ENCODE measurements at places on chromosomes 2 and 18.

- DNase-seq: no peak
Measured at GRCh38 chr2:218329027-218329825, 27.4 kb upstream of the CATIP start.

- DNase-seq: no peak
Measured at GRCh38 chr2:24490181-24490689, 819 bp upstream of the NCOA1 start.

DNA sequence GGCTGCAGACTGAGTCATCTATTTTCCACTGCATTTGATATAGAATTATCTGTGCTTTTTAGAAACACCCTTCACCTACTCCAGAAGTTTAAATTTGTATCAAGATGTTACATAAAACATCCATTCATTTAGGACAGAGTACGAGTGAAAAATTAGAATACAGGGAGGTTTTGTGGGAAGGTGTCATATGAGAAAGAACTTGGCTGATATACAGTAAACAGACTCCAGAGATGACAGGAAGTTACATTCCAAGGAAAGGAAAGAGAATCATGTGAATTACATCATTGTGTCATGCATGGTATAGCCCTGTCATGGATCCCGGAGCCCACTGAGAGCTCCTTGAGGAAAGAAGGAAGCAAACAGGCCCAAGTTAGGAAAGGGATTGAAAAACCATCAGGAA, 341.5 kb upstream of the PKDCC start:
- no peak for DNase-seq

- no peak for DNase-seq
Measured at GRCh38 chr2:122634920-122635319, 879.5 kb downstream of the TSN start.

GRCh38 chr2:172709566-172710291, 25.9 kb upstream of the RAPGEF4 start:
- no peak for DNase-seq

GRCh38 chr18:54878659-54879358, 50.5 kb downstream of the RAB27B start:
- DNase-seq: no peak

- no peak for DNase-seq
Measured at GRCh38 chr2:227608561-227609338, 5.9 kb downstream of the SCYGR3 start.

- no peak for DNase-seq
Measured at GRCh38 chr2:200439981-200440380, 69.9 kb downstream of the KCTD18 start.

- DNase-seq: no peak
Measured at GRCh38 chr2:26126074-26126473, 46.8 kb upstream of the GAREM2 start.

GRCh38 chr2:47339745-47340541, 63.0 kb upstream of the MSH2 start:
- no peak for DNase-seq

- no peak for DNase-seq
Measured at GRCh38 chr2:64437883-64438282, 16.1 kb upstream of the LGALSL start.

DNA sequence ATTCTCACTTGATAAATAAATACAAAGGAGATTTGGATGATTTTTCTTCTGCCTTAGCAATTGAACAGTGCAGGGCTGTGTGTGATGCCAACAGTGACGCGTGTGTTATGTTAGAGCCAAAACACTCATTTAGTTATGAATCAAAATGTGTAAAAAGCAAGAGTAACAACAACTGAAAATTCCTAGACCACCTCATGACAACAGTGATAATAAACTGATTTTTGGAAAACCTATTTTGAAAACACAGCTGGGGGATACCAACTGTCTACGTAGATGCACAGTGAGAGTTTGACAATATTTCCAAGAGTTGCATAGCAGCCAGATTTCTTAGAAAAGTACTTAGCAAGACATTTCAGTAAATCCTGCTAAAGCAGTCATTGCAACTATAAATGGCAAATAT, 323.9 kb downstream of the GALR1 start:
- DNase-seq: no peak

DNA sequence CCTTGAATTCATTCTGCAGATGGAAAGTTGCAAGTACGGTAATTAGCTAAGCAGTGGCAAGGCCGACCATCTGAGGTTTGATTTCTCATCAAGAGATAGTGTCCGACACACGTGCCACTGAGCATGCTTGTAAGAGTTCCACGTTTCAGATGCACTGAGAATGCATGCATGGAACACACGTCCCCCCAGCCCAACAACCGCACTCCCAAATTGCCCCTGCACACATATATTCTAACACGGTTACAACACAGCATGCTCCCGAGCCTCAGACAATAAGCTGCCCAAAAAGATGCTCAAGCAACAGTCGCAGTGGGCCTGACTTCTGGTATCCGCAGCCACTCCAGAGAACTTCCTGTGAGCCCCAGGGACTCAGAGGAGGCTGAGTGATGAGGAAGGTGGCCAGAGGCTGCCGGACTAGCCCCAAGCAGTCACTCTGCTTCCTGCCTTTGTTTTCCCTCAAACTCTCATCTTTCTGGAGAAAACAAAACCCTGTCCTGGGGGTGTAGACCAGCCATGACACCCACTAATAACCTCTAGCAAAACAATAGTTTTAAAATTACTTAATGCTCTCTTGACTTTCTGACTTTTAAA, 204.0 kb downstream of the TGIF1 start:
- no peak for DNase-seq

DNA sequence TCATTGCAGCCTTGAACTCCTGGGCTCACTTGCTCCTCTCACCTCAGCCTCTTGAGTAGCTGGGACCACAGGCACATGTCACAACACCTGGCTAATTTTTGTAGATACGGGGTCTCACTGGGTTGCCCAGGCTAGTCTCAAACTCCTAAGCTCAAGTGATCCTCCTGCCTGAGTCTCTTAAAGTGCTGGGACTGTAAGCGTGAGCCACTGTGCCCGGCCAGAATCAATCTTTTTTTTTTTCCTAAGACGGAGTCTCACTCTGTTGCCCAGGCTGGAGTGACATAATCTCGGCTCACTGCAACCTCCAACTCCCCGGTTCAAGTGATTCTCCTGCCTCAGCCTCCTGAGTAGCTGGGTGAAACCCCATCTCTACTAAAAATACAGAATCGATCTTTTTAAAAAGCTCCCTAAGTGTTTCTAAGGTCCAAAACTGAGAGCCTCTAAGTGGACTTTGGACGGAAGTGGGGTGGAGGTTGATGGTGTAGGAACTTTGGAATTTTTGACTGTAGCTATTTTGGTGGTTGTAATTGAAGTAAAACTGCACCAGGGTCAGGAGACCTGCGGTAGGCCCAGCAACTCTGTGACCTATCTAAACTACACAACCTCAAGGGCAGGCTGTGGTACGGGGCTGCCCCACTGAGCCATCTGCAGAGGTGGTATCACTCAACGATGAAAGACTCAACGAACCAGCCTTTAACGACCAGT, 82.9 kb downstream of the POLR1A start:
- DNase-seq: no peak

DNA sequence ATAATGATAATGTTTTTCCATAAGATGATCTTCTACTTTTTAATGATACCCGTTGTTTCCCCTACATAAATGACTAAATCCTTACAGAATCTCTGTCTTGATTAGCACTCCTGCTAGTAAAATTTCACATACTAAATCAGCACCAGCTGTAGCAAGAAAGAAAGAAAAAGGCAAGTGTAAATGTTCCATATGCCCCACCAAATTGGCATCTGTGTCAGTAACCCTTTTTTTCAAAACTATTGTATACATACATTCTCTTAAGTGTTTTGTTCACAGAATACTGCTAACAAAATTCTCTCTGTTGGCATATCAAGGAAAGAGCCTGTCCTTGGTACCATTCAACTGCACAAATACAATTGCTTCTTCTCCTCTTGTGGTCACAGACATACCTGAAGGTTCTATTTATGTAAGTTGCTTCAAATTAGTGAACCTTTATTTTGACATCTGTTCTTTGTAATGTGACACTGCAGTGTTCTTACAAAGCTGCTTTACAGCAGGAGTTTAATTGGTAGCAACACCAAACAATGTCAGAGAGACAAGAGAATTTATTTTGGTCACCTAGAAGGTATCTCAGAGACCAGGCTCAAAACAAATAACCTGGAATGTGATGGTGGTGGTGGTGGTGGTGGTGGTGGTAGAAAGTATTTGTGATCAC, 641.9 kb downstream of the ZEB2 start:
- DNase-seq: no peak

DNA sequence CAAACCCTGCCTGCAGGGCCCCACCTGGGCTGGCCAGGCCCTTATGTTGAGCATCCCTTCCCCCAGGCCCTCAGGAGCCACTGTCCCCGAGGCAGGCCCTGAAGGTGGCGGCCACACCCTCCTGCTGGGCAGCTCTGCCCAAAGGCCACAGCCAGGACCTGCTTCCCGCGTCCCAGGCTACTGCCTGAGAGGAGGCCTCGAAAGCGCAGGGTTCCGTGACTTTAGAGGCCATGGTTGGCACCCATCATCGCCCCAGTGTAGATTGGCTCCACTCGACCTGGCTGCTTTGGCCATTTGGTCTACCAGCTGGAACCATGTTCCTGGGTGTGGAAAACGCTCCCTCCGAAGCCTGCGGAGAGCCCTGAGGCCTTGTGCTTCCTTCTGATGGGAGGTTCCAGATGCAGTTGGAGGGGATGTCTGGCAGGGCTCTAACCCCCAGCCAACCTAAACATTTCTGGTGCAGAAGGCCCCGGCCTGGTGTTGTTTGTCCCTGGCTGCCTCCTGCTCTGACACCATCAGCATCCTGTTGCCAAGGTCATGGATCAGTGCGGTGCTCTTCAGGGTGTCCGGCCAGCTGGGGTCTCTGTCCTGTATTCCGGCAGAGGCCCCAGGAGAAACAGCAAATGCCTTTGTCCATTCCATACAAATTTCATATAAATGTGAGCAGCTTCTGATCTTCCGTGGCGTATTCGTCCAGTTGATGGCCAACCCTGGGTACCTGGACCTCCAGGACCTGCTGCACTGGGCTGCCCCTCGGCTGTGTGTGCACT, 14.7 kb downstream of the CAPN10 start:
- no peak for DNase-seq

DNA sequence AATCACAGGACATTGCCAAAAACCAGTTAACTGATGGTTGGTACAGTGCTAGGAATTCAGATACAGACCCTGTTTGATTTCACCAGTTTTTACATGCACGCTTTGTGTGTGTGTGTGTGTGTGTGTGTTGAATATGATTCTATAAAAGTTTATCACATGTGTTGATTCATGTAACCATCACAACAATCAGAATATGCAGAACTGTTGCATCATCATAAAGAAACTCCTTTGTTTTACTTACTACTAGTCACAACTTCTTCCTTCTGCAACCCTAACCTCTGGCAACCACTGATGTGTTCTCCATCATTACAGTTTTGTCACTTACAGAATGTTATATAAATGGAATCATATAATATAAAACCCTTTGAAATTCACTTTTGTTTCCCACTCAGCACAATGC, 144.8 kb upstream of the CYP26B1 start:
- no peak for DNase-seq

DNA sequence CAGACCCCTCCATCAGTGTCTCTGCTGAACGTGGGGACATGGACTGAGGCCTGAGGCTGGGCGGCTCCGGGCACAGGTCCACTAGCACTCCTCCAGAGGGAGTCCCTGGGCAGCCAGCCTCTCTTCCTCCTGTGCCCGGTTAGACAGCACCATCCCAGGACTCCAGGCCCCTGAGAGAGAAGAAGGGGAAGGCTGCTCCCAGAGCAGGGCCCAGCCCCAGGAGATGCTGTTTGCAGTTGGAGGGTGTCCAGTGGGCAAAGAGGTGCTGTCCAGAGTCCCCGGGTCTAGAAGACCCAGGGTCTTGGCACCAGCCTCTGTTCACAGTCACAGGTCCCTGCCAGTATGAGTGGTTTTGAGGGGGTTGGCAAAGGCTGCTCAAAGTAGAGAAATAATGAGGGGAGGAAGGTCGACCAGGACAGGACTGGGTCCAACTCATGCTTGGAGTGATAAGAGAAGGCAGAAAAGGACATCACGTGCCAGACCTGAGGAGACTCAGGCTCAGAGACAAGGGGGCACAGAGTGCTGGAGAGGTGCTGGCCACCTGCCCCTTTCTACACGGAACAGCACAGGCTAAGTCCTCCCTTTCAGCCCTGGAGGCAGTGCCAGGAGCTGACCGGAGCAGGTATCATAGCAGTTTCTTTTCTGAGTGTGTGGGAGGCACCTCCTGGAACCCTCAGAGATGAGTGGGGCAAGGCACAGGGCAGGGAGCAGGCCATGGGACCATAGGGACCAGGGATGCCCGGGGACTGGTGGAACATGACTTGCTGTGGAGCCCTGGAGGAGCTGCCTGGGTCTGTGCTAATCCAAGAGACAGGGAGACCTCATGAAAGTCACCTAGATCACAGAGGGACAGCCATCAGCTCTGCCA, 21.1 kb downstream of the CRACDL start:
- no peak for DNase-seq

DNA sequence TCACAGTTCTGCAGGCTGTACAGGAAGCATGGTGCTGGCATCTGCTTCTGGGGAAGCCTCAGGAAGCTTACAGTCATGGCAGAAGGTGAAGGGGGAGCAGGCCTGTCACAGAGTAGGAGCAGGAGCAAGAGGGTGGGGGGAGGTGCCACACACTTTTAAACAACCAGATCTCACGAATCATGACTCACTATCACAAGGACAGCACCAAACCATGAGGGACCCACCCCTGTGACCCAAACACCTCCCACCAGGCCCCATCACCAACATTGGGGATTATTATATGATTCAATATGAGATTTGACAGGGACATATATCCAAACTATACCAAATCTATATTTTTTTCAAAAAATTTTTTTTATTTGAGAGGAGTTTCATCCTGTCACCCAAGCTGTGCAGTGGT, 51.0 kb upstream of the GLS start:
- no peak for DNase-seq

- DNase-seq: no peak
Measured at GRCh38 chr18:731185-731584, 18.8 kb upstream of the ENOSF1 start.

- no peak for DNase-seq
Measured at GRCh38 chr18:29823671-29824070, 1218.9 kb downstream of the DSC3 start.

- DNase-seq: no peak
Measured at GRCh38 chr2:226965376-226965775, 129.5 kb downstream of the RHBDD1 start.

GRCh38 chr2:28206762-28207161, 185.9 kb upstream of the FOSL2 start:
- DNase-seq: no peak

- no peak for DNase-seq
Measured at GRCh38 chr2:8515864-8516533, 165.9 kb upstream of the ID2 start.

DNA sequence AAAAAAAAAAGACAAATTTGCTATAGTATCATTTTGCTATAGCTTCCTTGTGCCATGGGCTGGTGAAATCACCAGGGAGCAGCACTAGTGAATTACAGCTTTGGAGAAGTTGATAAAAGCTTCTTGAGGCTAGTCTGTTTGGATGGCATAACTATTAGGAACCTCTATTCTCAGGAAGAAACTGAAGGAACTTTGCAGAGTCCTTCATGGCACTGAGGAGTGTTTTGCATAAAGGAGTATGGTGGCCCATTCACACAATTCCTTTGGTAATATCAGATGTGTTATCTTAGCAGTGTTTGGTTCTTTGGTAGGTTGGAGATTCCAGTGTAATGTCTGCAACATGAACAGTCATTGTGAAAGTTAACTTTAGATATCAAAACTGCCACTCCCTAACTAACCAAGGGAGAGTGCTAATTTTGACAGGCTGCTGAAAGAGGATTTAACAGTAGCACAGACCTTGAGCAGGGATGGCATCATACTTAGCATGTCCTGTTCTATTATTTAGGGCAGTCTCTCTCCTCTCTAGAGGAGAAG, 76.6 kb upstream of the ZFP36L2 start:
- no peak for DNase-seq
